ENCODE measurements at places on chromosomes 6 and 20.

- DNase-seq, result no peak
These were observed 37.0 kb downstream of the FOXO3 start for GRCh38 chr6:108597572-108598304.

- no peak for DNase-seq
These were observed 135.5 kb upstream of the AGPAT4 start for GRCh38 chr6:161409353-161409752.

DNA sequence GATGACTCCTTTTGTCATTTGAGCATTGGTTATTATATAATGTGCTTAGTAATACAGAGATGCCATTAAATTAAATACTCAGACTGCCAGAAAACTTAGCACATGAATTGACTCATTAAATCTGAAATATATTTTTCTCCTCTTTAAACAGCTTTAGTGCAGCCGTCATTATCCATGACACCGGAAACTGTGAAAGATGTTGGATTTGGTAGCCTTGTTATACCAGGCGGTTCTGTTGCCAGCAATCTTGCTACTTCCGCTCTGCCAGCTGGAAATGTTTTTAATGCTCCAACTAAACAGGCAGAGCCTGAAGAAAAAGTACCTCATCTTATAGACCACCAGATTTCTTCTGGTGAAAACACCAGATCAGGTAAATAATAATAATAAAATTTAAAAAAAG, 97.6 kb downstream of the SCAF8 start:
- DNase-seq, result no peak

DNA sequence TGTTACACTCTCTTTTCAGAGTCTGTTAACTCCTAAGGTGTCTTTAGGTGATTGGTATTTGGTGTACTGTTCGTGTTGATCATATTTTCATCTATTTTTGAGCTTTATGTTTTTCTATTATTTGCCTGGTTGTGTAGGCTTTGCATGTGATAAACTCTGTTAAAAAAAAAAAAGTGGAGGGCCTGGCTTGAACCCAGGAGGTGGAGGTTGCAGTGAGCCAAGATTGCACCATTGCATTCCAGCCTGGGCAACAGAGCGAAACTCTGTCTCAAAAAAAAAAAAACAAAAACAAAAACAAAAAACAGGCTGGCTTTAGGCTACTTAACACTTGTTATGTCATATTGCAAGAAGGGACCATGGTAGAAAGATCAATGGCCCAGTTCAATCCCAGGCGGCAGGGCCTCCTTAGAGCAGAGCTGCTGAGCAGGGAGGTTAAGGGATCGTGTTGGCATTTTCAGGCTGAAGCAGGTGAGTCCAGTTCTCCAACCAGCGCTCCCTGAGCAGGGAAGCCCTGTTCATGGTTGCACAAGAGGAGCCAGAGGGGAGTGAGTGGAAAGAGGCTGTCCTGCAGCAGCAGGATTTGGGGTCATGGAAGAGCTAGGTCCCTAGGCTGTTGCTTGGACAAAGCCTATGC, 8.5 kb downstream of the PYGB start:
- no peak for DNase-seq

DNA sequence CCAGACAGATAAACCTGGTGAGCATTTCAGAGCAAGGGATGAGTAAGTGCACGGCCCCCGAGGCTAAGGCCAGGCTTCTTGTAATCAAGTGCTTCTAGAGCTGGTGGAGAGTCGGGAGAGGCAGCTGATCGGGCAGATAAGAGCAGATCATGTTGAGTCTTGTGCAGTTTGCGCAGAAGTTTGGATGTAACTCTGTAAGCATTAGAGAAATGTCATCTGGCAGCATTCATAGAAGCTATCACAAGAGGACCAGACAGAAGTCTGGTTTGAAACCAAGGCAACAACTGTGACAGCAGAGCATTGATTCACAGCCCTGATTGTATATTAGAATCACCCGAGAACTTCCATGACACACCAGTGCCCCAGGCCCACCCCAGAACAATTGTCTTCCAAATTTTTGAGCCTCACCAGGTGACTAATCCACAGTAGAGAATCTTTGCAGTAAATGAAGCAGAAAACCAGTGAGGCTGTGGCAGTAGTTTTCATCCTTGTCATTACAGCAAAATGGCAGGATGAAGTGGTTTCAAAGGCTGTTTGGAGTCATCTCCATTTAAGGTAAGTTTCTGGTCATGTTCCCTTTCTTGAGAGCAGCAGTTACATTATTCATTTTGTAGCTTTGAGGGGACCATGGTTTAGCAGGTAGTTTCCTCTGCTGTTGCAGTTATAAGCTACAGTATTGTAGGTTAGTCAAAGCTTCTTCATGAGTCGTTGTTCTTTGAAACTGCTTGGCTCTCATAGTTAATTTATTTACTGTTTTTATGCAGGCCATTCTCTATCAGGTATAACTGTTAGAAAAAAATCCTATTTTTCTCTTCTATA, 84.1 kb downstream of the RNF217 start:
- DNase-seq, result no peak

GRCh38 chr20:6265204-6265904, 142.5 kb upstream of the FERMT1 start:
- peak; percentile 44 for DNase-seq

DNA sequence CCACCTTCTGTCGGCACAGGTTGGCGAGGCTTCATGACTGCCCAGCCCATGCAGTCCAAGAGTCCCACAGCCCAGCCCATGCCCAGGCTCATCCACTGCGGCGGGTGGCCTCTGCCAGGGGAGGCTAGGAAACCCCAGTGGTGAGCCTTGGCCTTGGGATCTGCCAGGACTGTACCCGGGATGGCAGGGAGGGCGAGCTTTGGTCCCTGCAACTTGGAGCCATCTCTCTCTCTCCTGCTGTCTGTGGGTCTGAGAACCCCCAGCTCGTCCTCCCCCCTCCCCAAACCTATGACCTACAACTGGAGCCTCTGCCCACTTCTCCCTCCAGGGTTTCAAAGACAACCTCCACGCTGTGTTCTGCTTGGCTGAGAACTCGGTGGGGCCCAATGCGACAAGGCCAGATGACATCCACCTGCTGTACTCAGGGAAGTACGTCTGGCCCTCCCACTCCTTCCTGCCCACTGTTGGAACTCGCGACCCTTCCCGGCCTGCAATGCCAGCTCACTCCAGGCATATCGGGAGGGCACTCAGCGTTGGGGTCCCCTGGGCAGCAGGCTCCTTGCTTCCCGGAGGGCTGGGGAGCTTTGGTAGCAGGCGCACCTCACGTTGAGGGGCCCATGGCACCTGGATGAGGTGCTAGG, 19.7 kb downstream of the NPEPL1 start:
- no peak for DNase-seq

DNA sequence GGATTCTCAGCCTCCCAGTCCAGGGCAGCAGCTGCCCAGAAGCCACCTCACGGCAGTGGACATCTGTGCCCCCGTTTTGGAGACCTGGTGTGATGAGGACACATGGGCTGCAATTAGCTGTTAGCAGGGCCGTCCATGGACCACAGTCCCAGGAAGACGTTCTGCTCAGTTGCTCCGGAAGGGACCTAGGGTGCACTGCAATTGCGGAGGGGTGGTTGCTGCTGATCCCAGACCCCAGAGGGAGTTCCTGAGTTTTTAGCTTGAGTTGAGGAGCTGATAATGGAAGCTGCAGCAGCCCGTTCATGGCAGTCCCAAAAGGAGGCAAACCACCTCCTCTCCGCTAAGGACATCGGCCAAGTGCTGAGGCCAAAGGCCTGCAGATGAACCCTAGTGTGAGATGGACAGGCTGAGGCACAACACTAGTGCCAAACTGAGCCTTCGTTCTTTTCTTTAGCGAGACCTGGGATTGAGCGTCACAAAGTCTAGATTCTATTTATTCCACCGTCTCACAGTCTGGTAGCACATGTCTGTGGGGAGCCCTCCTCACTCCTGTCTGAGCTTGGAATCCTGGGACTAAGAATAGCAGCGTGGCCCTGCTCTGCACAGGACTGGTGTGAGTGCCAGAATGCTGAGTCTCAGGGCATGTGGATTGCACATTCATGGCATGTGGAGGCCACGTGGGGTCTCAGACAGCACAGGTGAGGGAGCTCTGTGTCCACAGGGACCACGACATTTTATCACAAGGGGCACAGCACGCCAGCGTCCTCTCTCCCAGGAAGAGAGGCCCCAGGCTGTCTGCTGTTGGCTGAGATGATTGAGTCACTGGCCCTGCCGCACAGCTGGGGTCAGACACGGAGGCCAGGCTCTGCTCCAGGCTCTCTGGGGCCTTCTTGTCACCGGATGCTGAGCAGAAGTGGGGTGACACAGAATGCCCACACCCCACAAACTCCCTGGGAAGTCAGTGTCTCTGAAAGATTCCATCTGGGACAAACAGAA, 113.4 kb downstream of the PSMB1 start:
- DNase-seq, result no peak

GRCh38 chr6:121932076-121932991, 467.1 kb upstream of the HSF2 start:
- peak; percentile 88 for DNase-seq

- no peak for DNase-seq
These were observed 286.0 kb upstream of the CDH4 start for GRCh38 chr20:60966031-60966430.

DNA sequence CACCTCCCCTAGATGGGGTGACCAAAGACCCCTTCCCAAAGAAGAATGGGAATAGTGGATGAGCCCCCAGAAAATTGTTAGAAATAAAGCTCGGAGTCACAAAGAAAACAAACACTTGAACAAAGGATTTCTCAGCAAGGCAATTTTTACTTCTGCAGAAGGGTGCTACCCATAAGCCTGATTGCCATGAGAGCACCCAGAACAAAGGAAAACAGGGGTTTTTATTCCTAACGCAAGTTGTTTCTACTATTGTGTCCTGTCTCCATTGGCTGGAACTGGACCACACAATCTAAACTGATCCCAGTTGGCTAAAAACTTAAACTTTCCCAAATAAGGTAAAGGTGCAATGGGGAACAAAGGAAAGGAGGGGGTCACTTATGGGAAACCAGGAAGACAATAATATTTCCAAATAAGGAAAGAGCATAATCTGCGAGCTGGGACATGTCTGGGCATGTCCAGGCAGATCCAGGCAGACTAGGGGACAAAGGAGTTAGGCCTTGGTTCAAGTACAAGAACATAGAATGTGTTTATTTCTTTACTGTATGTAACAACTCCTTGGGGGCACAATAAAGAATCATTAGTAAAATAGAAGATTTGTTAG, 20.0 kb downstream of the HLA-B start:
- DNase-seq, result no peak

Data from fibroblast of the conjunctiva (primary cell).